NCI-H226 (cell line): ENCODE measurements at places on chromosomes 12 and 14.
A peak's percentile ranks its signal among the peaks of the same experiment; 100 is the strongest.

- no peak for DNase-seq
Measured at GRCh38 chr14:60848066-60848465, 113.5 kb downstream of the MNAT1 start.

DNA sequence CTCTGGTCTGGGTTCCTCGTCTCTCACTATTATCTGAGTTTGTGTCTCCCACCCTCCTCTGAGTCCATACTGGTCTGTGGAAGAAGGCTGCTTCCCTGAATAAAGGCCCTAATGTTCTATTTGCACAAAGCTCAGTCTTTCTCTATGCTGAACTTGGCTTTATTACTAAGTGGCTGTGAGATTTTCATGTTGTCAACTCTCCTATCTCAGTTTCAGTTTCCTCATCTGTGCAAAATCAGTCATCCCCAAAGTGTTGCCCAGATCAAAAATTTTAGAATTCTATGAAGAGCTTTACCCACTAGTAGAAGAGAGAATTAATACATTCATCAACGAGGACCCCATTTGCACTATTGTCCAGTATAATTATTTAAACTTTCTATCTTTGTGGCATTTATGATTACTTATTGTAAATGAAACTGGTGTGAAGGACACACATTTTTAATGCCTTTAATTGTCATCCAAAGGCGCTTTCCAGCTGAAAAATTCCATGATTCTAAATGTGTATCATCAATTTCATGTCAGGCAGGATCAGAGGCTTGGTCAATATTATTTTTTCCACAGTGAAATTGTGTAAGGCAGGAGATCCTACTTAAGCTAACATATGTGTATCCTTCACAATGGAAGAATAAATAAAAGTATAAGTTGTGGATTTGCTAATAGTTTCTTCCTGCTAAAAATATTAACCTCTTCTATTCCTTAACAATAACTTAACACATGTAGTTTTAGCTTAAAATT lies 79.1 kb upstream of the EEA1 start:
- no peak for DNase-seq

DNA sequence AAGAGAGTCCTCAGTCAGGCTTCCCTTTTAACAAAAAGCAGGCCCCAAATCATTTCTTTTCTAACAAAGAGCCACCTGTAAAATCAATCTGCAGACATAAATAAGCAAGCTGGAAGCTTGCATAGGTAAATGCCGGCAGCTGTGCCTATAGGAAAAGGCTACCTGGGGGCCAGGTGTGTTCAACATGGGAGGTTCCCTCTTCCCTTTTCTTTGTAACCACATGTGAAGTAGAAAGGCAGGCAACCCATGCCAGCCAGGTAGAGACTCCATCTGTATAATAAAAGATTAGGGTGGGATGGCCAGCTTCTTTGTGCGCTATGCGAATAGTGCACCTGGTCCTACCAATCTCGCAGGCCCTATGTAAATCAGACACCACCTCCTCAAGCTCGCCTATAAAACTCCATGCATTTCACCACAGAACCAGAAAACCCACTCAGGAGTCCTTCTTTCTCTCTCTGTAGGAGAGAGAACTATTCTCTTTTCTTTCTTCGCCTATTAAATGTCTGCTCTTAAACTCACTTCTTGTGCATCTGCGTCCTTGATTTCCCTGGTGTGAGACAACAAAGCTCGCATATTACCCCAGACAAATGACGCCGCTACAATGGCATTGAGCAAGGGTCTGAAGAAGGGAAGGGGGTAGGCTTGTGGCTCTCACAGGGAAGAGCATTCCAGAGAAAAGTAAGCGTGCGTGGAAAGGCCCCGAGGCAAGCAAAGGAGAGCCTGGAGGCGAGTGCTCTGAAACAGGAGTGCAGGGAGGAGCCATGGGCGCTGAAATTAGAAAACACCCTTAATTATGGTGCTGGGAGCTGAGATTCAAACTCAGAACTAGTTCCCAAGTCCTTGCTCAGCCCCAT lies 67.2 kb downstream of the TTC9 start:
- no peak for DNase-seq

- DNase-seq = no peak
Measured at GRCh38 chr14:61568572-61569011, 126.7 kb upstream of the HIF1A start.

DNA sequence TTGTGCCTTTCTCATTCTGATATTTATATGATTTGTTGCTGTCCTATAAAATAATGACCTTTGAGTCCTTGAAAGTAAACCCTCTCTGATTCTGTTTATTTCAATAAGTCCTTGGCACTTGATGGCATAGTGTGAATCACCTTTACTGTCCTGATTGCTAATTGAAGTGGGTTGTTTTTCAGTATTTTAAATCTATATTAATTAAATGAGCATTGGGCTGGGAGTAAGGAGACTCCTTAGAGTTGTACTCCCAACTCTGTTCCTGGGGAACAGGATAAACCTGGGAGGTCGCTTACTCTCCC lies 235.7 kb downstream of the EGLN3 start:
- no peak for DNase-seq

DNA sequence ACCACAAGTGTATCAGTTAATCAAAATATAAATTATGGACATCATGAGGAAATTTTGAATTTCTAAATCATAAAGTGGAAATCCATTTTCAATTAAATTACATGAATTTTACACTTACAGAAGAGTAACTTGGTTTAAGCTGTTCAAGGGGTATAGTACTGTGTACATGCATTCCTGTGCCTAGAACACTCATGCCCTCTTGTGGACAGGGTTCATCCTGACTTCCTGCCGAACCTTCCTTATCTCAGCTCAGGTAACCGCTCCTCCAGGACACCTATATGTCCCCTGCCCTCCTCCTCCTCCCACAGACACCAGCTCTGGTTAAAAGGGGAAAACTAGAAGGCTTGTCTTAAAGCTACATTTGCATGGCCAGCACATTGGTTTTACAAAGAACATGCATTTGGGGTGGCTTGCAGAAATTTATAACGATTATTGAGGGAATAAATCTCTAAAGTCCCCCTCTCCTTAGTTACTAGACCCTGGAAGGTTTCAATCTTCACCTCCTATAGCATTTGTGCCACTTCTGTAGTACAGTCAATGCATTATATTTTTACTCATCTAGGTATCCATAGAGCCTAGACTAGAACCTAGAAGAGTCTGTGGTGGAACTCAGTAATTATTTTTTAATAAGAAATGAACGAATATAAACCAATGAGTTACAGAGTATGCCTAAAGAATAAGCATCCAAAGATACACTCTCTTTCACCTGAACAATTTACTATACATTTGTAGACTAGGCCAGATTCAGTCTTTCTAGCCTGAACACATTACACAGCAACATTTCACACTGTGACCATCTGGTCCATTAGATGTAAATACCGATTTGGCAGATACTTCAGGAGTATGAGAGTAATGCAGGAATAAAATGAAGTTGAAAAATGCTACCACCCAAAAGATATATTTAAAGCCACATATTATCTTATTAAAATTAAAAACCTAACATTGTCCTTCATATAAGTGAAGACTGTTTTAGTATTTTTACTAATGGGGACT lies 345.6 kb downstream of the PAWR start:
- DNase-seq = peak; percentile 61

- no peak for DNase-seq
Measured at GRCh38 chr14:100532154-100532861, 54.9 kb downstream of the BEGAIN start.

DNA sequence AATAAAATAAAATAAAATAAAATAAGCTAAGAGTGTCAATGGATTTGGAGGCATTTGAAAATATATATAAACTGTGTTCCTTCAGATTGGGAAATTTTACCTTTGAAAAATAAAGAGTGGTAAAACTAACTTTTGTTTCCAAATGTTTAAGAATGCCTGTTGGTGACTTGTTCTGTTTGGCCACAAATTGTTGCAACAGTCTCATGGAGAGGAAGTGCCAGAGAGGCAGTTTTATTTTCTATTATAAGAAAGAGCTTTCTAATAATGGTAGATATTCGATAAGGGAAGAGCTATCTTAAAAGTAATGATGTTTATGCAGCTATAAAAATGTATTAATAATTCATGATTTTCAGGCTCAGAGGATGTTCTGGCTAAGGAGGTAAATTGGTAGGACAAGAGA lies 68.8 kb upstream of the MDGA2 start:
- DNase-seq = no peak

DNA sequence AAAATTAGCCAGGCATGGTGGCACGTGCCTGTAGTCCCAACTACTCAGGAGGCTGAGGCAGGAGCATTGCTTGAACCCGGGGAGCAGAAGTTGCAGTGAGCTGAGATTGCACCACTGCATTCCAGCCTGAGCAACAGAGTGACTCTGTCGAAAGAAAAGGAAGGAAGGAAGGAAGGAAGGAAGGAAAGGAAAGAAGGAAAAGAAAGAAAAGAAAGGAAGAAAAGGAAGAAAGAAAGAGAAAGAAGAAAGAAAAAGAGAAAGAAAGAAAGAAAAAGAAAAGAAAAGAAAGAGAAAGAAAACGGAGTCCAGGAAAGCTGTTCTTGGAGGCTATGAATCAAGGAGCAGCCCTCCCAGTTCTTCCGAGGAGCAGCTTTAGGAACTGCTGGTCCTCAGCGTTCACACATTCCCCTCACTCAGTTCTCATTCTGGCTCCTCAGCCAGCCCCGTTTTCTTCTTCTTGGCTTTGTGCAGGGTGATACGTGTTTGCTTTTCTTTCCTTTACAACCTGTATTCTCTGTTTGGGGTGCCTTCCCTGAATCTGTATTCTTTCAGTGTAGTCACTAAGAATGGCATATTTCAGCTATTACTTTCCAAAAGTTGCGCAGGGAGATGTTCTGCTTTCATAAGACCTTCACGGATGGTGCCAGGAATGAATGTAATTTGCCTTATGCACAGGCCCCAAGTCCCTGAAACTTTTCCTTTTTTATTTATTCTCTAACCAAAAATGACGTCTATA lies 12.2 kb downstream of the FBXL14 start:
- DNase-seq = no peak

DNA sequence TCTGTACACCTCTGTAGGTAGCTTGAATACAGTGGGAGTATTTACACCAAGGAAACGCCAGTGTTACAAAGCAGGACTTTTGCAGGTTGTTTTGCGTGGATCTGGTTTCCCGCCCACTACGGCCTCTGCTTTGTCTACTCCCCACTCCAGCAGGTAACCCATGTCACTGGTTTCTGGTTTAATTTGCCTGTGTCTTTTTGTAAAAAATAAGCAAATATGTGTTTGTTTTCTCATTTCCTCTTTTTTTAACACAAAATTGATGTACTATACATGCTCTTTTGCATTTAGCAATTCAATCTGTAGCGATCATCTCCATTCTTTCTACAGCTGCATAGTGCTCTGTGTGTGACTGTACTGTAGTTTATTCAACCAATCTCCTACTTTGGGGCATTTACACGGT lies 43.4 kb upstream of the SCN8A start:
- DNase-seq = no peak

DNA sequence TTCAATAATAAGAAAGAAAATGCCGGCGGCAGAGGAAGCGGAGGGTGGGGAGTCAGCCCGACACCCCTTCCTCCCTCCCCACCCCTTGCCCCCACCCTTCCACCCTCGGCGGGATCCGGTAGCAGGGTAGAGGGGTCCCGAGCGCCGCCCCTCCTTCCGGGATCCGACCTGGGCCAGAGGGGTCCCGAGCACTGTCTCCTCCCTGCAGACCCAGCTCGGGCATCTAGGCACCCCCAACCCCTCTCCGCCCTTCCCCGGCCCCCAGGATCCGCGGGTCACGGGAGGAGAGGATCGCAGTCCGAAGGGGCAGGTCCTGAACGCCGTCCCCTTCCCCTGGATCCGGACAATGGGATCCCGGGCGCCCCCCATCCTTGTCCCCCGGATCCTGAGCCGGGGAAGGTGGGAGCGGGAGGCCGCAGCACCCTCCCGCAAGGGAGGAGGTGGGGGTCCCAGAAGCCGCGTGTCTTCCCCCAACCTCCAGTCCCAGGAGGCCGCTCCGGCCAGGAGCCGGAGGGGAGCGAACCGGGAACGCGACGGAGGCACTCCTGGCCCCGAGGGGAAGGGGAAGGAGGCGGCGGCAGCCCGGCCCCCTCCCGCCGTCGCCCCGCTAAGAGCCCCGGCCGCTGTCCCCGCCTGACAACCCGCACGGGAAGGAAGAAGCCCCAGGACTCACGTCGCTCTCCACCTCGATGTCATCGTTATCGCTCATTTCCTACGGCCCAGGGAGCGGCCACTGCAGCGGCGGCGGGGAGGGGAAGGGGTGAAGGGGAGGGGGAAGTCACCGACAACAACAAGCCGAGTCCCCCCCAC lies 481 bp downstream of the MAX start:
- DNase-seq = no peak

DNA sequence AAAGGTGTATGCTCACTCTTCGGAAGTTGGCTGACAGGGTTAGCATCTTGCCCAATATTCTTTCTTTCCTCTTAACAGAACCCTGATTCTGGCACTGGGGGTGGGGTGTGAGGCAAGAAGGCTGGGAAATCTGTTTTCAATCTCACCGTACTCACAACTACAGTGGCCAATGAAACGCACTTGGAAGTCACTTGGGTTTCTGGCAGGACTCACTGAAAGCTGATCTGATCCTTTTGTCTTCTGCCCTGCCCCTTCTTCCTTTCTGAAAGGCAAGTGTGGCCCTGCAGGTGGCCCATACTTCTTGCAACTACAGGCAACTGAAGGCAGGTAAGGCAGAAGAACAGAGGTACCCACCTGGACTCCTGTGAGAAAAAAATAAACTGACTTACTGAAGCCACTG lies 106.9 kb downstream of the STXBP6 start:
- DNase-seq = no peak

- no peak for DNase-seq
Measured at GRCh38 chr14:85217412-85217811, 312.5 kb upstream of the FLRT2 start.

GRCh38 chr14:31942166-31942841 lies 134.8 kb upstream of the ARHGAP5 start:
- DNase-seq = no peak

GRCh38 chr12:115755061-115755724 lies 522.3 kb downstream of the MED13L start:
- no peak for DNase-seq

DNA sequence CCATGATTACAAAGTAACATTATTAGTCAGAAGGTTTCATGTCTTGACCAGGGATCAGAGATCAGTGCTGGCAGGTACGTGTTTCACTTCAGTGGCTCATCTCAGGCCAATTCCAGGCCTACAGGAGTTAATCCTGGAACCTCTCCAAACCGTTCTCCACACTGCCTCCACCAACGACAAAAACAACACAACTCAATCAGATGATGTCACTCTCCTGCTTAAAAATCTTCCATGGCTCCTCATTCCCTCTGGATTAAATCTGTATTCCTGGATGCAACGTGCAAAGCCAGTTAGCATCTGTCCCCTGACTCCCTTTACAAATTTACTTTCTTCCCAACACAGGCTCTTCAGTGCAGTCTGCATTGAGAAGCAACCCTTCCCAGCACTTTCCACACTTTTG lies 34.3 kb upstream of the TXNRD1 start:
- DNase-seq = peak; percentile 51

DNA sequence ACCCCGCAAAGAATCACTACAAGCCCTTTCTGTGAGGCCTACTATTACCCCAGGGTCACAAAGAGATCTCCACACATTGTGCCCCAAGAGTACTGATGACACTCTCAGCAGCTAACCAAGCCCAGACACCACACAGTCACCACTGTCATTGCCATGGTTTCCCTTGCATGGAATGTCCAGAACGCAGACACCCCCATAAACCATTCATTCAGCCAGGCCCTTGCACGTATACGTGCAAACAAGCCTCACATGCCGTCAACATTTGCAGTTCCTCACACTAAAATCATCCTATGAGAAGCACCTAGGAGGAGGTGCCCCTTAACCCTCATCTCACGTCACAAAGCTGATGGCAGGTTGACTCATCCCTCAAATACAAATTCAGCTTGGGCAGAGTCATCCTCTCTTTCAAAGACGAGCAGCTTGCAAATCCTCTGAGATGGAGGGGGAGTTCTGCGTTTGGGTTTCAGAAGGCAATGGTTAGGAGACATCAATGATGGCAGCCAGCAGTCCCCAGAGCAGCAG lies 17.1 kb upstream of the KRT77 start:
- no peak for DNase-seq

GRCh38 chr12:105459760-105460330 lies 129.4 kb downstream of the C12orf75 start:
- DNase-seq = peak; percentile 39
